ENCODE measurements at places on chromosomes 11 and 22.

- no peak for DNase-seq
Observed at GRCh38 chr11:3911908-3912505, 56.5 kb downstream of the STIM1 start.

GRCh38 chr11:118010738-118011461, 24.7 kb downstream of the IL10RA start:
- DNase-seq = no peak

DNA sequence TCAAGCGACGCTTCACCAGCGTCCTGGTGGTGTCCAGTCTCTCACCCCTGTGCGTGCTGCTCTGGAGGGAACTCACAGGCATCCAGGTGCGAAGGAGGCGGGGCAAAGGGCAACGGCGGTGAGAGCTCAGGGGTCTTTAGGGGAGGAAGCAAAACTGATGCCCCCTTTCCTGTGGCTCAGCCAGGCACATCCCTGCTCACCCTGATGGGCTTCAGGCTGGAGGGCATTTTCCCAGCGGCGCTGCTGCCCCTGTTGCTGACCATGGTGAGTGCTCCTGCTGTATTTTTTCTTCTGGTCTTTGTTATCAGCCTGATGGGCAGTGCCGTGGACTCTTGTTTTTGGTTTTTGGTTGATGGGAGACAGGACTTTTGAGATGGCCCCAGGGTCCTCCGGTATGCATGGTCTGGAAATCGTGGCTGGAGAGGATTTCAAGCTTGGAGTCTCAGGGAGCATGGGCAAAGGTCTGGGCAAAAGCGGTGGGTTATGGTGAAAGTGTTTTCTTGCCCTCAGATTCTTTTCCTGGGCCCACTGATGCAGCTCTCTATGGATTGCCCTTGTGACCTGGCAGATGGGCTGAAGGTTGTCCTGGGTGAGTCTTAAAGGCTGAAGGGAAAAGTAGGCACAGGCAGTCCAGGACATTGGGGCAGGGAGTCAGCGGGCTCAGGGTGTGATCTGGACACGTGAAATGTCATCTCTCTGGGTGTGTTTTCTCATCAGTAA, 695 bp downstream of the RCE1 start:
- no peak for DNase-seq

GRCh38 chr11:18010977-18011586, 1.8 kb downstream of the SERGEF start:
- no peak for DNase-seq

GRCh38 chr11:124776865-124777645, 15.0 kb upstream of the ESAM start:
- DNase-seq = no peak

DNA sequence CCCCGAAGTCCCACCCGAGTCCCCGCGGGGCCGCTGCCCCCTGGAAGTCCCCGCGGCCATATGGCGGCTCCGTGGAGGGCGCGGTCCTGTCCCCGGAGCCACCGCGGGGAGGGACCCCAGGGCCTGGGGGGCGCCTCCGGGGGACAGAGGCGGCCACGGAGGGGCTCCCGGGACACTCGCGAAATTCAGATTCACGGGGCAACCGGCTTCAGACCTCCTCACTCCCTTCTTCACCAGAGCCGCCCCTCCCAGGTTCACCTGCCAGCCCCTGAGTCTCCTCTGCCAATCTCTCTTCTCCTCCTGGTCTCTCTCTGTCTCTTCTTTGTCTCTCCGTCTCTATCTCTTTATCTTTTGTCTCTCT, 28.2 kb upstream of the TOLLIP start:
- DNase-seq = no peak

GRCh38 chr11:13135385-13136271, 126.5 kb downstream of the RASSF10 start:
- DNase-seq = no peak

DNA sequence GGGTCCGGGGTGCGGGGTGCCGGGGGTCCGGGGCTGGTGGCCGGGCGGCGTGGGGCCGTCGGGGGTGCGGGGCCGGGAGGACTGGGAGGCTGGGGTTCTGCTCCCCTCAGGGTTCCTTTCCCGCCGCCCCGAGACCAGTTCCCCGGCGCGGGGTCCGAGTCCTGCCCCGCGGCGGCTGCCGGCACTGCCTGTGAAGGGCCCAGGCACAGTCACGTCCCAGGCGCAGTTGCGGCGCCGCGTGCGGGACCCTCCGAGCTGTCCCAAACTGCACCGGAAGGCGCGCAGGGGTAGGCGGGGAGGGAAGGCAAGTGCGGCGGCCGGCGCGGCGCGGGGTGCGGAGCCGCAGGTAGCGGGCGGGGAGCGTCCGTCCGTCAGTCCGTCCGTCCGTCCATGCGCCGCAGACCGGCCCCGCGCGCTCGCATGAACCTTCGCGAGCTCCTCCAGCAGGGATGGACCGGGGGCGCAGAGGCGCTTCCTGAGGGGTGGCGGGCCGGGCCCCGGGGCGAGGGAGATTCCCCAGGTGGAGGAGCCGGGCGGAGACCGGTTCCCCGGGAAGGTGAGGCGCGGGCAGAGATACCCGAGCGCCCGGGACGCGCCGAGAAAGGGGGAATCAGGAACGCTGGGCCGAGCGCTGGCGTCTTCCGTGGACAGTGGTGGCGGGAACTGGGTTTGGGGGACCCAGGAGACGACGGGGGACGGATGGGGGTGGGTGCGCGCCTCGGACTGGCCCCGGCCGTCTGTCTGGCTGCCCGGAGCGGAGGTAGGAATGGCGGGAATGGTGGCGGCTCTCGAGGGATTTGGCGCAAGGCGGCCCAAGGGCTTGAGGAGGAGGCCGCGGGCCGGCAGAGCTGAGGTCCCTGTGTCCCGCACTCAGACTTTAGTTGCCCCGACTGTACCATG, 3.1 kb upstream of the ADORA2A start:
- DNase-seq = no peak

DNA sequence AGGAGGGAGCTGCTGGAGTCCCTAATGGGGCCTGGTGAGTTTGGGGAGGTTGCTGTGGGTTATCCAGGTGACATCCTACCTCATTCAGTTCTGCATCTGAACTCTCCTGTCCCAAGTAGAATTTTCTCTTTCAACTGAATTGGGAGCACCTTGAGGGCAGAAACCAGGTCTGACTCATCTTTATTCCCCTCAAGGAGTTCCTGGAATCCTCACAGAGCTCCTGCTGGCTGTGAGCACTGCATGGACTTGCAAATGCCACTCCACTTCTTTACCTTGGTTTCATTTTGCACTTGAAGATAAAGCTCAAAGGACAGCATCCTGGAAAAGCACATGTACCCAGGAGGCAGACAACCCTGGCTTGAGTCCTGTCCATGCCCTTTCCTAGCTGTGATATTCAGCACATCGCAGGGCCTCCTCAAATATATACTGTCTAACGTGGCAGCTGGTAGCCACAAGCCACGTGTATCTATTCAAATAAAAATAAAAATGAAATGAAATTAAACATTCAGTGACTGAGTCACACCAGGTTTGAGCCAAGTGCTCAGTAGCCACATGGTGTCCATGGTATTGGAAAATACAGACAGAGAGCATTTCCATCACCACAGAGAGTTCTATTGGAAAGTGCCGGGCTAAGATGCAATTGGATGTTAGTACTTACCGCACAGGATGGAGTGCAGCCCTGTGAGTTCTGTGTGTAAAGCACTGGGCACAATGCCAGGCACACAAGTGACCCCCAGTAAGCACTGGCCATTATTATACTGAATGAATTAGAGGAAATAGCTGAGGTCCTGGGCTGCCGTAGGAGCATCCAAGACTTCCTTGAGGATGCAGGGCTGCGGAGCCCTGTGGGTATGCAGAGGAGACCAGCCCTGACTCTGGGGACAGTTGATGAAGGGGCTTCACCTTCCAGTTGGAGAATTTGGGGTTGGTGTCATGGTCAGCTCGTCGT, 149.0 kb downstream of the PKNOX2 start:
- no peak for DNase-seq

DNA sequence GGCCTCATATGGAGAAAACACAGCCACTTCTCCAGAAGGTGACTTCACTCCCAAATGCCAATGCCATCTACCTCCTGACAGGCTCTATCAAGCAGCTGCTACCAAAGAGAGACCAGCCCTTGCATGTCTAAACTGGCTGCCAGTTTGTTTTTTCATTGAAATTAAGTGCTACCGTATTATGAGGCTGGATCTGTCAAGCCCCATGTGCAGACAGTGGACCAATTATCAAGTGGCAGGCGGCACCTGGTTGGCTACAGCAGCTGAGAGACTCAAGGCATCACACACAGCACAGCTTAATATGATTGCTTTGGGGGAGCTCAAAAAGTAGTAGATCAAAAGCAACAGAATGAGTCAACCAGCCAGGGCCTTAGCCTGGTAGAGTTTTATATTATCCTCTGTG, 1293.0 kb upstream of the TENM4 start:
- no peak for DNase-seq

GRCh38 chr22:41344189-41344788, 37.5 kb upstream of the TEF start:
- no peak for DNase-seq

DNA sequence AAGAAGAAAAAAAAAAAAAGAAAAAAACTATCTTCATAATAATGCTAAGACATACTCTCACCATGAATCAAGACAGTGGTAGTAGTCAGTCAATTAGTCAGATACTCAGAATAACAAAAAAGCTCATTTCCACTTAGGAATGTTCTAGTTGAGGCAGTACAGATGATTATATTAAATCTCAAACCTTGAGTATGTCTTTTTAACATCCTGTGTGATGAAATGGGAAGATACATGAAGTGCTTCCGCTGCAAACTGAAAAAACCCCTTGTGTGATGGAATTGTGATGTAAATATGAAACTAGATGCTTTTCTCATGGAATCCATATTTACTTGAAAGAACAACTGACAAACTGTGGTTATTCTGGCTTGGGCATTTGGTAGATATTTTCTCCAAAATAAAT, 13.7 kb downstream of the AMOTL1 start:
- no peak for DNase-seq

- DNase-seq = no peak
Observed at GRCh38 chr11:43580735-43581369, 99.7 kb upstream of the HSD17B12 start.

DNA sequence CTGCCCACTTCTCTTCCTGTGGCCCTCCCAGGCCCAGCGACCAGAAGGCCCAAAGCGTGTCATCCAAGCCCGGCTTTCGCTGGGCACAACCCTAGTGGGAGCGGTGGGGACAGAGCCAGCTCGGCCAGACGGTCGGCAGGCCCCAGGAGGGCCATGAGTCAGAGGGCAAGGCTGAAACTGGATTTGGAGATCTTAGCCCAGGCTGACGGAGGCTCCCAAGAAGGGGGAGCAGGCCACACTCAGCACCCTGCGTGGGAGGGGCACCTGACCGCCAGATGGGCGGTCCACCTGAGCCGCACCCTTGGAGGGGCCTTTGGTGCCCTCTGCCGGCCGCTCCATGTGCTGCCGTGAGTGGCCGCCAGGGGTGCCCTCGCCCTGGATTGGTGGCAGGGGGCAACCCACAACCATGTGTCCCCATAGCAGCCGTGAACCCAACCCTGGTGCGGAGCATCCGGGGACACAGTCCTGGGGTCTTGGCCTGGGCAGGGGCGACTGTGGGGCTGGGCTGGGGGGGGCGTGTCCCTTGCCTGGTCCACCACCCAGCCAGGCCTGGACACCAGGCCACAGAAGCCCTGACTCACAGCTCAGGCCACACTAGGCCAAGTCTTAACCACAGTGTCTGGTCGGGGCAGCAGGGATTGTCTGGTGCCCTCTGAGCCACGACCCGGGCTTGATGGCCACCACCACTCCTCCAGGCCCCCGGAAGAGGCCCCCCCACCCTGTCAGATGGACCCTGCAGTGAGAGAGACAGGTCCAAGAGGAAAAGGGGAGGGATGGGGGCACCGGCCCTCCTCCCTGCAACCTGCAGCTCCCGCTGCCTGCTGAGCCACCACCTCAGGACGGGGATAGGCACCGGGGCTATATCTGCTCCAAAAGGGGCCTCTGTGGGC, 19.2 kb upstream of the TALDO1 start:
- peak; percentile 63 for DNase-seq

DNA sequence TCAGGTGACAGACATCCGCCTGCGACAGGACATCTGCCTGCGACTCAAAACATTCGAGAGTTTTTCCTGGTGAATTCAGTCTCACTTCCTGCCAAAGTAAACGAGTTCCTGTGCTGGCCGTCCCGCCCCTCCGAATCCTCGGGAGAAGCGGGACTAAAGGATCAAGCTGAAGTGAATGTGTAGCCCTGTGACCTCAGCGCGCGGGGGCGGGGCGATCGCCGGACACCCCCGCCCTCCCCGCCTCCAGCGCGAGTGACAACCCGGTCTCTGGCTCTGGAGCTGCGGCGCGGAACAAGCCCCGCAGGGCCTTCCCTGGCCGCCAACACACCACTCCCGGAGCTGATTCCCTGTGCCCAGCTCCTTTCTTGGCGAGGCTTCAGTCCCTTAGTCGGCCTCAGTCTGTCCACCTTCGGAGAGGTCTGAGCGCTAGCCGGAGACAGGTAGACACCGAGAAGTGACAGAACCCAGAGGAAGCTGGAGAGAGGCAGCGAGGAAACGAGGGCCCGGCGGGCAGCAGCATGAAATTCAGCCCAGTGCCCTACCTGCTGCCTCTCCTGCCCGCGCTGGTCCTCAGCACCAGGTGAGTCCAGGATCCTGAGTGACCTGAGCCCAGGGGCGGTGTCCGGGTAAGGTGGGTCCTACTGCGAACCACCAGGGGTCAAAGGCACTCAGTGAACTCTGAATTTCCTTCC, 766.4 kb upstream of the LUZP2 start:
- no peak for DNase-seq

DNA sequence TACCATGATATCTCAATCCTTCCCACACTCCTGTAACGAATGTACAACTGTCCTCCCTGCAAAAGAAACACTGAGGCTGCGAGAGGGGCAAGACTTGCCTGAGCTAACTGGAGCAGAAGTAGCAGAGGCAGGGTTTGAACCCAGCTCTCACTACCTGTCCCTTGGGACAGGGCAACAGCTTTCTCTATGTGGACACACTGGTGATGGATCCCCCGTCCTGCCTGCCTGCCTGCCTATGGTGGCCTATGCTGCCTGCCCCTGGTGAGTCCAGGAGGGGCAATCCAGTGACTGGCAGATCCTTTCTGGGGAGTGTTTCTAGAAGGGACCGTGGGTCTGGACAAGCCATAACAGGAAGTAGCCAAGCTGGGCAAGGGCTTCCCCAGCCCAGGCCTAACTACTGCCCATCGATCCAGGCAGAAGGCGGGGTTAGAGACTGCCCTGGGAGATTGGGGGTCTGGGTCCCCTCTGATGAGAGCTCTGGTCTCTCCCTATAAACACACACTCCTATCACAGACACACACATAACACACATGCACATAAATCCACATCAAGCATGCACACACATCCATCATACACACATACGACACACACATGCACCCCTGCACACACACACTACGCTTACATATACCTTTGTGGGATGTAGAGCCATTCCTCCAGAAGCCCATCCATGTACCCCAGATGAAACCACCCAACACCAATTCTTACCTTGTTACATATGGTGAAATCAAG, 1.1 kb upstream of the EMID1 start:
- DNase-seq = no peak

DNA sequence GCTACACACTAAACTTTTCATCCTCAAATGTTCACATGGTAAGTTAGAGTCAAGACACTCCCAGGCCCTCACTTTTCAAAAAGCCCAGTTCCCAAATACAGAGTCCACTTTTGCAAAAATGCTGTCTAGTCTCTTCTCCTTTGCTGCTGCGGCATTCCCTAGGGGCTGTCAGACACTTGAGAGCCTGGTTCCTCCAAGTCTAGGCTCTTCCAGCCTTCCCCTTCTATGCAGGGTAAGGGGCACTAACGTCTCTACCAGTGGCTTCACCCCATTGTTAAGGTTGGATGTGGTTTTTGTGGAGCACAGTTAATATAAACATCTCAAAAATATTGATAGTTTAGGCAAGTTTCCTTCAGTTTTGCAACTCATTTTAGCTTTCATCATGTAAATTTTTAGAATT, 181.5 kb downstream of the KIF18A start:
- no peak for DNase-seq

Data from stimulated activated CD8-positive, alpha-beta memory T cell treated with anti-CD3 and anti-CD28 coated beads, Interleukin-4, amount 100 ng/mL, for 1 hour (primary cell).